ENCODE measurements at places on chromosomes 13 and 19.

DNA sequence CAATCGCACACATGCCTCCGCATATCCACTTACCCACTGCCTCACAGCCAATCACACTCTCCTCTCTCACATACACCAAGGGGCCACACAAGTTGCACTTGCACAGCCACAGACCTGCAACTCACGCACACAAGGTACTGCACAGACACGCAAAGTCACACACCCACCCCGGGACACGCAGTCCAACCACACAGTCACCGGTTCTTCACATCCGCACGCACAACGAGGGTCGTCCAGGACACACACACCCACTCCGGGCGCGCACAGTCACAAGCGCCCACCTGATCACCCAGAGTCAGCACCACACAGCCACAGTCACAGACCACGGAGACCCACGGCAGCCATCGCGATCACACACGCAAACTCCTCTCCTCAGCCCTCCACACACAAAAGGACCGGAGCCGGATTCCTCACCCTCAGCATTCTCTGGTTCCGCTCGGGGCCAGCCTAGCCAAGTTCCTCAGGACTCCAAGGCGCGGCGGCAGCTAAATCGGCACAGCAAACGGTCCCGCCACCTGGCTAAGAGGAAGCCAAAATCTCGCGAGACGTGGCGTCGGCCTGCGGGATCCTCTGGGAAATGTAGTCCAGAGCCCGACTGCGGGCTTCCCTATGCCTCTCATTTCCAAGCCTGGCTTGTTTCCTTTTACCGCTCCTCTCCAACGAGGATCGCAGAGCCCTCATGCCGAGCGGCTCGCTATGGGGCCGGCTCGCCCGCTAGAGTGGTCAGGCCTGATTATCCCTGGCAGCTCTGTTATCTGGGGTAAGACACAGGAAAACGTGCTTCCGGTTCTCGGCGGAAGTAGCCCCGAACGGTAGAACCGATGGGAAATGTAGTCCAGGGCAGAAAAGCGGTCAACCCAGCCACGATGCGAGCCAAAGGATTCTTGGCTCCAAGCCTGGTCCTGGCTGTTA lies at the start of gene ZNF850:
Gene ZNF850, minus strand, starts transcription at position 497 of the 912 bp plus-strand sequence. CDS start 10,201 bp downstream, outside the sequence.
- peak; percentile 98 for DNase-seq

- no peak for DNase-seq
These were observed 3.5 kb downstream of the MKNK2 start for GRCh38 chr19:2047449-2048103.

- peak; percentile 10 for DNase-seq
These were observed 225.0 kb downstream of the TBC1D4 start for GRCh38 chr13:75256922-75257321.

GRCh38 chr13:43782686-43783085 lies 4.1 kb downstream of the ENOX1 start:
- DNase-seq = no peak

- no peak for DNase-seq
These were observed 1500.9 kb upstream of the SLC10A2 start for GRCh38 chr13:104567114-104567513.

- no peak for DNase-seq
These were observed 34.9 kb upstream of the MCF2L start for GRCh38 chr13:112934078-112934477.

DNA sequence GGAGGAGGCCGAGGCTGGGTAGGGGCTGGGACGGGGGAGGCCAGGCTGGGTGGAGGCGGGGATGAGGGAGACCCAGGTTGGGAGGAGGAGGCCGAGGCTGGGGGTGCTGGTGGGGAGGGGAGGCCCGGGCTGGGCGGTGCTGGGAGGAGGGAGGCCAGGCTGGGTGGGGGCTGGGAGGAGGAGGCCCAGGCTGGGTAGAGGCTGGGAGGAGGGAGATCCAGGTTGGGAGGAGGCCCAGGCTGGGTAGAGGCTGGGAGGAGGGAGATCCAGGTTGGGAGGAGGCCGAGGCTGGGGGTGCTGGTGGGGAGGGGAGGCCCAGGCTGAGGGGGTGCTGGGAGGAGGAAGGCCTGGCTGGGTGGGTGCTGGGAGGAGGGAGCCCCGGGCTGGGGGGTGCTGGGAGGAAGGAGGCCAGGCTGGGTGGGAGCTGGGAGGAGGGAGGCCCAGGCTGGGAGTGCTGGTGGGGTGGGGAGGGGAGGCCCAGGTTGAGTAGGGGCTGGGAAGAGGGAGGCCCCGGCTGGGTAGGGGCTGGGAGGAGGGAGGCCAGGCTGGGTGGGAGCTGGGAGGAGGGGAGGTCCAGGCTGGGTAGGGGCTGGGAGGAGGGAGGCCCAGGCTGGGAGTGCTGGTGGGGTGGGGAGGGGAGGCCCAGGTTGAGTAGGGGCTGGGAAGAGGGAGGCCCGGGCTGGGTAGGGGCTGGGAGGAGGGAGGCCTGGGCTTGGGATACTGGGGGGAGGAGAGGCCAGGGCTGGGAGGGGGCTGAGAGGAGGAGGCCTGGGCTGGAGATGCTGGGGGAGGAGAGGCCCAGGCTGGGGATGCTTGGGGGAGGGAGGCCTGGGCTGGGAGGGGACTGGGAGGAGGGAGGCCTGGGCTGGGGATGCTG lies 10.7 kb downstream of the TPGS1 start:
- DNase-seq = no peak

- no peak for DNase-seq
These were observed 181.1 kb downstream of the FGF14 start for GRCh38 chr13:102220681-102221228.

- DNase-seq = no peak
These were observed 63.0 kb downstream of the MAP4K1 start for GRCh38 chr19:38554676-38555141.

GRCh38 chr19:38853214-38853613 lies 3.4 kb upstream of the HNRNPL start:
- no peak for DNase-seq

DNA sequence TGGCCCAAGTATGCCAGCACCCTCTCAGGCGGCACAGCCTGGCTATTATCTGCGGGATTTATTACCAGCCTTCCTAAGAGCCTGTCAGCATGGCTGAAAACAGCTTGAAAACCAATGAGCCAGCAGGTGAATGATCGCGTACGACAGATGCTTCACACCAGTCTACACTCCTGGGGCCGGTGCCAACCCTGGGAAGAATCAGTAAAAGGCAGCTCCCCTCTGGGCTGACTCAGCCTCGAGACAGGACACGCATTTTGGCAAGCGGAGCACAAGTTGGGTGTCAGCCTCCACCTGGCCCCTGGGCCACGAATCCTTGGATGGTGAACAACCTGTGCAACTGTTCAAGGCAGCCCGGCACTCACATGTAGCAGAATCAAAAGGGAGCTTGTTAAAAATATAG lies 15.6 kb downstream of the EMP3 start:
- DNase-seq = no peak

DNA sequence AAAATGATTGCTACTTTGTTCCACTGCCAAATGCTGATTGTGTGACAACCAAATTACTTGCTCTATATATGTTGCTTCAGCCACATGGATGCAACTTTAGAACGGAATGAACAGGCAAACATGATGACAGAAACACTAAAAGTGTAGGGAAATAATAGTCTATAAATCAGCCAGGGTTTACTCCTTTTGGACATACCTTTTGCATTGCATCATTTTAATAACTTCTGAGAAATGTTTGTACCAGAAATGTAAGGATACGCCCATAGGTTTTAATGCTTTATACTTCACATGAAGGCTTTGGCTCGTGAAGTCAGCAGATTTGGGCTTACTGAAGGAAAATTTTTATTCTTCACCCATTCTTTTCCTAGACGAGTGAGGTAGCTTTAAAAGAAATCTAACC lies 141.0 kb downstream of the POSTN start:
- no peak for DNase-seq

- no peak for DNase-seq
These were observed 20.9 kb downstream of the PRKD2 start for GRCh38 chr19:46696052-46696451.

DNA sequence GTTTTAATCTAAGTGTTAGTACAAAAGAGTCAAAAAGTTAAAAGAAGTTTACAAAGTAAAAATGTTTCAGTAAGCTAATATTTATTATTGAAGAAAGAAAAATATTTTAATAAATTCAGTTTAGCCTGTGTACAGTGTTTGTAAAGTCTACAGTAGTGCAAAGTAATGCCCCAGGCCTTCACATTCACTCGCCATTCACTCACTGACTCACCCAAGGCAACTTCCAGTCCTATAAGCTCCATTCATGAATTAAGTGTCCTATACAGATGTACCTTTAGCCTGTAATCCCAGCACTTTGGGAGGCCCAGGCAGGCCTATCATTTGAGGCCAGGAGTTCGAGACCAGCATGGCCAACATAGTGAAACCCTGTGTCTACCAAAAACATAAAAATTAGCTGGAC lies 24.1 kb upstream of the AKAP11 start:
- no peak for DNase-seq

- no peak for DNase-seq
These were observed 16.0 kb upstream of the ZNF554 start for GRCh38 chr19:2803486-2804155.

DNA sequence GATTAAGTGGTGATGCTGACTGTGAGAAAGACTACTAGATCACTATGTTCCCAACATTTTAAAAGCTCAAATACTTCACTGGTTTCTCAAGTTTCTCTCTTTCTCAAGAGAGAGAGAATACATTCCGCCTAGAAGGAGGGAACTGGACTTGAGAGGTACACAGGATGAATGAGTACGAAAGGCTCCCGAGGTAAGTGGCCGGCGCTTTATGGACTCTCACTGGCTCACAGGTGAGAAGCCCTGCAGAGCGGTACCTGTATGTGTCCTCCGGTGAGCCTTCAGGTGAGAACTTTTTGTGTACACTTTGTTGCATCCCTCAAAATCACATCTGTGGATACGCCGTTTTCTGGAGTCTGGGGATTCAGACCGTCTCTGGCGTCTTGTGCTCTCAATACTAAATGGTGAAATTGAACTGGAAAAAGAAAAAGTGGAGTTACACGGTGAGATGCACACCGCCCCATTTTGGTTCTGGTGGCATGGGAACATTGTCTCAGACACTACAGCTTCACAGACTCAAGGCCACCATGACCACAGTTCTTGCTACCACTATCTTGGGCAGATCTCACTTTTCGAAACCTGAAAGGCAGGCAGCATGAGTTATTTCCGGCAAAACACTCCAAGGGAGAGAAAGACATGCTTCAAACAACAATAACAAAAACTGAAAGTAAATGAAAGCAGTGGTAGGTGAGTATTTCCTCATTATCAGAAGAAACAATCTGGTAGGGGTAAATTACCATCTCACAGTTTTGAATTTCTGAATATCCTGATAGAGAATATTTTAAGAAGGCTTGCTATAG lies 418.9 kb downstream of the KLF12 start:
- DNase-seq = peak; percentile 50

All from esophagus muscularis mucosa (tissue), 4 donors.